ENCODE measurements at places on chromosomes 3 and 15.

DNA sequence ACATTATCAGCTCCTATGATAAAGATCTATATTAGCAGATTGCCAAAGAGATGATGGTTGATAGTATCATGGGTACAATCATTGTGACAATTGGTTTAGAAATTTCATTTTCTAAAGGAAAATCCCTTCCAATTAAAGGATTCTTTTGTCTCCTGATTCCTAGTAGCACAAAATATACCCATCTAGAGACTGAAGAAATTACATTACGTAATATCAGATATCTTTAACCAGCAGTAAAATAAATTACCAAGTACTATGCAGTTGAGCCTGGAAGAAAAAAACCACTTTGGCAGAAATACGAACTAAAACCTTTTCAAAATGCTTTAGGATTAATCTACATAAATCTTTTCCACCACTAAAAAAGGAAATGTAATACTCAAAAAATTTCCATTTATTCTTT lies 35.6 kb upstream of the SHC4 start:
- DNase-seq = no peak

GRCh38 chr3:57791245-57791644 lies 35.1 kb downstream of the SLMAP start:
- no peak for DNase-seq

DNA sequence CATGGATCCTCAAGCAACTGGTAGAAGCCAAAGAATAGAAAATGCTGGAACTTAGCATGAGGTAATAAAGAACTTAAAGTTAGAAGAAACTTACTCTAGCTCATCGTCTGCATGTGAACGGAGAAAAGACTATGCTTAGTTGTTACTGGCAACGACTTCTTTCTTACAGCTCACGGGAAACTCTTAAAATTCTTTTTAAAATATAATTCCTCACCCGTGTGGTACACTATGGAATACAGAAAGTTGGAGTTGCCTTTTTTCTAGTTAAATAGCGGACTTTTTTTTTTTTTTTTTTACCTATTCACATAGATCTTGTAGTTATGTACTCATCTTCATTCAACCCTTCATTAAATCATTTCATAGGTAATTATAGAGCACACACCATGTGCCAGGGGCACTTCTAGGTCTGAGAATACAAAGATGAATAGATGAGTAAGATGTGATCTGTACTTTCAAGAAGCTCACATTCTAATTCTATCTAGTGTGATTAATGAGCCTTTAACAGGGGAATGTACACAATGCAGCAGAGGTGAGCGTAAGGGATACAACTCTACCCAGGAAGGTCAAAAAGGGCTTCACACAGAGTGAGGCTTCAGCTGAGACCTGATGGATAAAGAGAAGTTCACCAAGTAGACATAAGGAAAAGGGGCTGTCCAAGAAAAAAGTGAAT lies 18.4 kb upstream of the KCNMB2 start:
- no peak for DNase-seq

- no peak for DNase-seq
These were observed 27.7 kb downstream of the SCG3 start for GRCh38 chr15:51709031-51709430.

Data from GM20000 (cell line).